ENCODE measurements at places on chromosomes 12 and 14. TPM values are rescaled to one million over a fixed set of nuclear protein-coding genes. Genes with fewer than 3 reads are reported as not detected.

GRCh38 chr12:19726592-19726991, 287.3 kb downstream of the AEBP2 start:
- DNase-seq: no peak

- DNase-seq: peak; percentile 77
These were observed 86.9 kb upstream of the IGF1 start for GRCh38 chr12:102567031-102567985.

GRCh38 chr12:76018111-76018510, 13.5 kb downstream of the PHLDA1 start:
- DNase-seq: no peak

DNA sequence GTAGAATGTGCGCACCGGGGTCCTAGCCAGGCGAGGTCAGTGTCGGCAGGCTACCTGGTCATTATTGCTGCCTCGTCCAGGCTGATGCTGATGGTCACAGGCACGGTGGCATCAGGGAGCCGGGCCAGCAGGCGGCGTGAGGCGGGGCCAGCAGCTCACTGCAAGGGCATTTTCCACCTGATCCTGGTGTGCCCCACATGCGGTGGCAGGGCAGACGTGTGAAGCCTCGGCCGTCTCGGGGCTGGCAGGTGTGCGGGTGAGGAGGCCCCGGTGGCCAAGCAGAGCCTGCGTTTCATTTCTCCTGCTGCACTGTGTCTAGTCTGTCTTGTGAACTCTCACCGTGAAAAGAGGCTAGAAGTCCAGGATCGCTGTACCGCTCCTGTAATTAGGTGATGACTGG, 12.0 kb upstream of the AMN start:
- DNase-seq: no peak

- DNase-seq: no peak
These were observed 2.3 kb downstream of the CDK17 start for GRCh38 chr12:96397756-96398423.

GRCh38 chr12:100201604-100202423, 1.2 kb downstream of the ACTR6 start:
- DNase-seq: no peak

- peak; percentile 47 for DNase-seq
These were observed 43.6 kb downstream of the FSCB start for GRCh38 chr14:44463356-44464004.

GRCh38 chr12:67988601-67989021, 636 bp upstream of the IFNG-AS1 start:
- DNase-seq: no peak

- peak; percentile 63 for DNase-seq
These were observed 78.7 kb downstream of the PPM1A start for GRCh38 chr14:60327447-60328331.

- DNase-seq: no peak
These were observed 3.5 kb upstream of the SRGAP1 start for GRCh38 chr12:63841011-63841410.

DNA sequence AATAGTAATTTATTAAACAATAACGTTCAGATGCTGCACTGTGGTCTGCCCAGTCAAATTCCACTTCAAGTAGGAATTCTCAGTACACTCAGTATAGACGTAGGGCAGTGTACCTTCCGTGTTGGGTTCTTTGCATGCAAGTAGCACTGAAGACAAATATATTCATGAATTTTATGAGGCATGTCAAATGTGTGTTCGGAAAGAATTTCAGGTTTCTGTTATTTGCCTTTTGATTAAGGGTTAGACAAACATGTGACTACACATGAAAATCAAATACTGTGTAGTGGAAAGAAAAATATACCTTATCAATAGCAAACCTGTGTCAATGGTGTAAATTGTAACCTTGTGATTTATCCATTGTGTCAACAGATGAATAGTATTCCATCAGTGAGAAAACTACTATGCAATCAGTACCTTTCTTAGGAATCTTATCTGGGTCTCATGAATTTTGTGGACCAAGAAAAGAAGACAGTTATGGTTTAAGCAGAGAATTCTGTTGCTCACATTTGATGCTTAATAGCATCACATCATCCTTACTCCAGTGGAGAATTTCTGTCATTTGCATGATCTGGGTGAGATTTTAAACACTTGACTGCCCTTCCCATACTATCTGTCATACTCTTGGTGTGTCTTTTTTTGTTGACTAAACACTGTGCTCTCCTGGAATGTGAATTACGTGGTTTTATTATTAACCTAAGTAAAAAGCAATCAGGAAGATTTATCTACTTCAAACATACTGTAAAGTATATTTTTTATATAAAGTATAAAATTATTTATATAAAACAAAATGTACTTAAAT, 13.3 kb downstream of the TMEM260 start:
- no peak for DNase-seq

GRCh38 chr14:61174987-61175386, 106.2 kb downstream of the TMEM30B start:
- DNase-seq: no peak

The BRI3BP gene
- 3.5 TPM for polyA plus RNA-seq

The LRTM2 gene
- 0.27 TPM for polyA plus RNA-seq

The MANSC1 gene
- polyA plus RNA-seq: 13.7 TPM

The OLR1 gene
- polyA plus RNA-seq: 0.67 TPM

The DHH gene
- 0.99 TPM for polyA plus RNA-seq

The FRMD6 gene
- polyA plus RNA-seq: 29.4 TPM

The SYCP3 gene
- 3.8 TPM for polyA plus RNA-seq

The GPR132 gene
- 0.83 TPM for polyA plus RNA-seq

Measured in muscle of back (tissue), 13 donors.